ENCODE measurements at places on chromosomes 11 and 22.

GRCh38 chr22:42372976-42373375, 59.2 kb downstream of the NFAM1 start:
- DNase-seq = no peak

GRCh38 chr11:66904561-66904960, 47.7 kb downstream of the LRFN4 start:
- DNase-seq = no peak

GRCh38 chr11:66887526-66887925, 30.7 kb downstream of the LRFN4 start:
- DNase-seq = no peak

- DNase-seq = no peak
Measured at GRCh38 chr11:116357784-116358544, 414.8 kb downstream of the BUD13 start.

DNA sequence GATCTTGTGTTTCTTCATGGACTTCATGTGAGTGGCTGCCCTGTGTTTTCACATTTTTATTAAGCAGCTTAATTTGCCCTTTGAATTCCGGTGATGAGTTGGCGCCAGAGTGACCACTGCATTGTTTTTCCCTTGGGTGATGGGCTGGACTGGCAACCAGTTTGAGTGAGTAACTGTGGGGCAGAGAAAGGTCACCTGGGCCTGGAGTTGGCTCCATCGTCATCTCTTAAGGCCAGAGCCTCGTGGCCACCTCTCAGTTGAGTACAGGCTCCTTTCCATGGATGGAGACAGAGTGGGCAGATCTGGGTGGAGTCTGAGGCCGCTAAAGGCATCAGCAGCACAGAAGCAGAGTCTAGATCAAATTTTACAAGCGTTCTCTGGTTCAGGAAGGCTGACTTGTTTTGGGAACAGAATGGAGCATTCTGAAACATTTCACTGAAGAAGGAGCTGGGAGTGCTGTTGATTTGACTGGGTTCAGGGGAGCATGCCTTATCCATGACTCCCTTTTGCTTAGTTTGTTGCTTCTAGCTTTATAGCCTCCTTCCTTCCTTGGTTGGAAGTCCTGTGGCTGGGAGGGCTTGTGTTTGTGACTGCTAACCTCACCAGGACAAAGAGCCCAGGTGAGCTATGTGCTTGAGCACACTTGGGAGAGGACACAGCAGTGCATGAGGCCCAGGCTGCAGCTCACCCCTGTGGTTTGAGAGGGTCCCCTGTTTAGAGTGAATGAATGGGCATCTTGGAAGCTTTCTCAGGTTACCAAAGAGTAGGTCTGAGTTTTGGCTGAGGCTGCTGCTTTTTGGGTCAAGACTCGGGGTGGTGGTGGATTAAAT, 7.8 kb downstream of the BCR start:
- DNase-seq = no peak

DNA sequence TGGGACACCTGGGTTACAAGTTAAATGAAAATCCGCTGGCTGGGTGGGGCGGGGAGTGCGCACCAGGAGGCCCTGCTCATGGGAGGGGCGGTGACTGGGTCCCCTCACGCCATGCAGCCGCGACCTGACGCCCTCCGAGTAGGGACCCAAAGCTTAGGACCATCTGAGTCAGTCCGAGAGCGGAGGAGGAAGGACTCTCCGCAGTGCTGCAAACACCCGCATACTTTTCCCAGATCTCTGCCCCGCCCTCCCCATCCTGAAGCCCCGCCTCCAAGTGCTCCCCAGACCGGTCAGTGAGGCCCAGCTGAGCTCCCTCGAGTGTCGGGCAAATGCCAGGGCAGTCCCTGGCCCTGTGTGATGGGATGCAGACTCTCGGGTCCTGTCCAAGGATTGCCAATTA, 6.6 kb upstream of the FLI1 start:
- no peak for DNase-seq

- DNase-seq = peak; percentile 30
Measured at GRCh38 chr11:60995798-60996197, 24.3 kb downstream of the CD6 start.

DNA sequence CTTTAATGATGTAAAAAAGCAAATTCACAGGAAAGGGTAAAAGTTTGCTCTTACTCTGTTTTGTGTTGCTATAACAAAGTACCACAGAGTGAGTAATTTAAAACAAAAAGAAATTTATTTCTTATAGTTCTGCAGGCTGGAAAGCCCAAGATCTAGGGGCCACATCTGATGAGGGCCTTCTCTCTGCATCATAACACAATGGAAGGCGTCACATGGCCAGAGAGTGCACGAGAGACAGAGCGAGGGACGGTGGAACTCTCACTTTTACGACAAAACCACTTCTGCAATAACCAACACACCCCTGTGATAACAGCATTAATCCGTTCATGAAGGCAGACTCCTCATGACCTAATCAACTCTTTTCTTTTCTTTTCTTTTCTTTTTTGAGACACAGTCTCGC, 31.1 kb downstream of the CD6 start:
- no peak for DNase-seq

GRCh38 chr22:46067159-46068111, 82.9 kb upstream of the PPARA start:
- DNase-seq = peak; percentile 67

- DNase-seq = no peak
Measured at GRCh38 chr22:29342577-29343312, 27.2 kb upstream of the RASL10A start.

DNA sequence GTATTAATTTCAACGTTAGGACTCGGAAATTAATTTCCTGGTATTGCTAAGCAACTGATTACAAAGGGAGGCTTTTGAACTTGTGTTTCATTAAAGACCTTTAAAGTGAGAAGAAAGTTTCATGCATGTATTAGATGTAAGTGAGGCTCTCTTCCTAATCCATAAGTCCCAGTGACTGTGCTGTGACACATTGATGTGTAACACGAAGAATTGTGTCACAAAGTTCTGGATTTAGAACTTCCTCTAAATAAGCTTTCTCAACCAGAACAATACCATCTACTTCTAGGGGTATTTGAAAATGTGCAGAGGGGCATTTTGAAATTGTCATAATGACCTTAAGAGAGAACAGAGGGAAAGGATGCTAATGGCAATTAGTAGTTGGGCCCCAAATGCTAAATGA, 14.4 kb downstream of the DCUN1D5 start:
- DNase-seq = no peak

DNA sequence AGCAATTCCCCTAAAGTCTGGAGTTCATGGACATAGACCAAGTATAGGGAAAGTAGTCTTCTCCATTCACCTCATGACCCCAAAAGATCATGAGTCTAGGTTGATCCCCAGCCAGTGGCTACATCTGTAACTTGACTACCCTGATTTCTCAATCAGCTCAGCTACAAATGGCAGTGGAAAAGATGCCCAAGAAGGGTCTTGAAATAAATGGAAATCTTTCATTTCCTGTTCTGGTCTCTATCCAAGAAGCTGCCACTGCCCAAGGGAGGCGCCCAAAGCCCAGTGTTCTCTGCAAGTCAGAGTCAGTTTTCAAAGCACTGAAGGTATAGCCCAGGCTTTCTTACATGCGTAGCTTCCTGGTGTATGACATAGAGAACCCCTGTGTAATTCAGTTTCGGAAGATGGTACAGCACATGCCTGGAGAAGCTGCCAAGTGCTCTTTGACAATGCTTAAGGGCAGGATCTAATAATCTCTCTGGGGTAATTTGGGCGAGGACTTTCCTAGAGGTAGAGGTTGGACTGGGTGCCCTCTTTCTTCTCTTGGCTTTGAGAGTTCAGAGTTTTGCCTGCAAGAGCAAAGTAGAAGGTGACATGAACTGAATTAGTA, 101.1 kb downstream of the ADAMTS15 start:
- no peak for DNase-seq

- DNase-seq = no peak
Measured at GRCh38 chr11:130369141-130369691, 54.5 kb upstream of the ZBTB44 start.

DNA sequence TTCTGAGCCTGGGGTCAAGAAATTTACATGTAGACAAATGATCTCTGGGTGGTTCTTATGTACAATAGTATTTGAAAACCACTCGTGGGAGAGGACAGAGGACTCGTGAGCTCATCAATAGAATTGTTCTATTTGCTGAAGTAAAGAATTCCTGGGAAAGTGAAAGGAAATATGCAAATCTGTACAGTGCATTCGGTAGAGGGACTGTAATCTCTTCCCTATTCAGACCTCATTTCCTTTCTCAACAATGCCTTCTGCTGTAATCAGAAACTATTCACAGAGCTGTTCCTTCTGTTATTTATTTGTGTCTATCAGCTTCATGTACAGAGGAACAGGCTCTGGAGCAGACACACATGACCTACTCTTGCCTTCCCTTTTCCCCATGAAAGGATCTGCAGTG, 709.4 kb upstream of the KIRREL3 start:
- DNase-seq = no peak

DNA sequence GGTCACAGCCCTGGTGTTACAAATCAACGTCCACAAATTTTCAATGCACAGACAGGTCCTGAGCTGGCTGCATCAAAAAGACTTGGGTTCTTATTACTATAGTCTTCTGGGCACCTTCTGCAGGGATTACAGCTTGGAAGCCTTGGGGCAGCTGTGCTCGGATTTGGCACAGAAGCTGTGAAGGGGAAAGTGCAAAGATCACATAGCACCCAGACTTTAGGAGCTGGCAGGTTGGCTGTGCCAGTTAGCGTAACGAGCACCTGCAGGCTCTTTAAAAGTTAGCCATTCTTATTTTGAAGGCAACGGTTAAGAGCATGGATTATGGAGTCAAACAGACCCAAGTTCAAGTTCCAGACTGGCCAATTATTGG, 100.4 kb downstream of the ARL14EP start:
- no peak for DNase-seq

DNA sequence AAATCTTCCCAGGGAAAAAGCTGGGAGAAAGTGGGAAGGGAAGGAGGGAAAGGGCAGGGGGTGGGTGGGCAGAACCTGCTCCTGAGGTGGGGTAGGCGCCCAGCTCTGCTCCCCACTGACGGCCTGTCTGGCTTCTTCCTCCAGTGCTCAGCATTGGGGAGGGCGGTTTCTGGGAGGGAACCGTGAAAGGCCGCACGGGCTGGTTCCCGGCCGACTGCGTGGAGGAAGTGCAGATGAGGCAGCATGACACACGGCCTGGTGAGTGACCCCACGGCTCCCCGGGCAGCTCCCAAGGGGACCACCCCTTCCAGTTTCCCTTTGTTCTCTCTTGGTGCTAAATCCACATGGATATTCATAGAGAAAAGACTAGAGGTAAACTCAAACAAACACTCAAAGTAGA, 25.9 kb downstream of the SHANK3 start:
- no peak for DNase-seq

DNA sequence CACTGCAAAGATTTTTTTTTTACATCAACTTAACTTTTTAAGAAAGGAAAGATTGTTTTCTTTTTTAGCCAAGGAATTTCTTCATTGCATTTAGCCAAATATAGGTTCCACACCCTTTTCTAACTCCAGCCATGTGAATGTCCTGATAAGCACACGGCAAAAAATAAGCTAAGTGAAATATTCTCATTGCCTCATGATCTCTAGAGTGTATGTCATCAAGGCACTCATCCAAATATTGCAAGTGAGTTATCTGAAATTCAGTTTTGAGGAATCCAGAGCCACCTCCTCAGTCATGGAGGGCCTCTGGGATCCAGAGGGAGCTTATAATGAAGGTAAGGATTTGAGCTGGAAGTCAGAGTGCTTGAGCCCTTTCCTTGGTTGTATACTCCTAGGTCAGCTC, 80.0 kb downstream of the BLID start:
- DNase-seq = no peak

- no peak for DNase-seq
Measured at GRCh38 chr11:120180551-120181232, 30.1 kb upstream of the OAF start.

GRCh38 chr11:88308576-88308975, 29.0 kb downstream of the CTSC start:
- no peak for DNase-seq

- DNase-seq = no peak
Measured at GRCh38 chr11:5246772-5247471, 2.7 kb downstream of the HBG1 start.

- no peak for DNase-seq
Measured at GRCh38 chr11:61618978-61619377, 38.1 kb upstream of the SYT7 start.

DNA sequence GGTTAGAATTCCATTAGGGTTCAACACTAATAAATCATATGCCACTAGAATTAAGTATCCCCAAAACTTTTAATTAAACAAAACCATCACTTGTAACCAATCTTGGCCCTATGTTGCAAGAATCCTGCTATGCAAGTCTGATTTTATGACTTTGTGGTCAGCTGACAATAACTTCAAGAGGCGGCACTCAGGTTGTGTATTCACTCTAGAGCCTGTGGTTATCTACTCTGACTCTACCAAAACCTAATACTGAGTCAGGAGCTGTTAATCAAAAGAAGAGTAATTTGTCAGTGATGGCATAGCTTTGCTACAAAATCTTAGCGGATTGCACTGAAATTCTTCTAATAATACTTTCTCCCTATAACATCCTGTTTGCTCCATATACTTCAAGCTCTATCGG, 253.7 kb downstream of the AASDHPPT start:
- DNase-seq = no peak

- no peak for DNase-seq
Measured at GRCh38 chr22:23159291-23159630, 14.0 kb downstream of the RAB36 start.

DNA sequence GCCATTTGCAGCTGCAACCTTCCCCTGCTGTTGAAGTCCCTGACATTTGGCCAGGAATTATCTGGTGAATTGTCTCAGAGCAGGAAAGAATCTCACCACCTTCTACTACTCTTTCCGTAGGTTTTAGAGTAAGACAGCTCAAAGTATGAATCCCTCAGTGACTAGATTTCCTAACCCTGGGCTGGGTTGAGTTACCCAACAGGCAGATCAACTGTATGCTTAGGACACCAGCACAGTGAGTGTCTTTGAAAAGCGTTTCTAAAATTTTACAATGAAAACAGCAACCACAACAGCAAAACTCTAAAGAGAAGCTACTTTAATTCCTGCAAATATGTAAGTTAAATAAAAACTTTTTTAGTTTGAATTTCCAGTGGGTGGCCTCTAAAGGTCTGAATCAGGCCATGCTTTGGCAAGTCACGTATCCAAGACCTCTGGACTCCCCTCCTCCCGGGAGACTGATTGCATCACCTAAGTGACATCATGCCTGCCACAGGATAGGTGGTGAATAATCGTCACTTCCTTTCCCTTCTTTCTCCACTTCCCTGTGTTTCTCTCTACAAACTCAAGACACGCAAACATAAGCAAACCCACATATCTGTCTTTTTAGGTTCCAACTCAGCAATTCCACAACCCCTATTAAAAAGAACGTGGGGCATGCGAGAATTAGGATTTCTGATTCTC, 7.8 kb downstream of the OR8B12 start:
- DNase-seq = no peak

DNA sequence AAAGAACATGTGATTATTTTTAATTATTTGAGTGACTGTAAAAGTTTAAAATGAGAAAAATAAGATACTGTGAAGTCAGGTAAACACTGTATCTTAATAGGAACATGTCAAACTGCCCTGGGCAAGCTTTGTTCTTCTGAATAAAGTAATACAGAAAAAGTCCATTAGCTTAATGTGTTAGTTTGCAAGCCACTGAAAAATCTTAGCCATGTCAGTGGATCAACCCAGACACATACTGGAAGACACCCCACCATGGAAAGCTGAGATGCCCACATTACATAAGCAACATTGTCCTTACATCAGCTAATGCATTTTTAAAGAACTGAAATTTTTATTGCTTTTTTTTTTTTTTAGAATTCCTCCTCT, 155.2 kb downstream of the BBOX1 start:
- DNase-seq = no peak

All from KBM-7 (cell line).